Right cardiac atrium (tissue), 5 donors: ENCODE measurements at places on chromosomes 2 and 18. TPM values are rescaled to one million over a fixed set of nuclear protein-coding genes. Genes with fewer than 3 reads are reported as not detected.

The TCF23 gene
- polyA plus RNA-seq = 0.05 TPM

The GTF2A1L gene
- polyA plus RNA-seq = not detected

The AQP12A gene
- polyA plus RNA-seq = not detected

The SLC9A4 gene
- polyA plus RNA-seq = not detected

The C2orf72 gene
- polyA plus RNA-seq = 0.27 TPM

The ARHGEF33 gene
- 0.29 TPM for polyA plus RNA-seq

The LONRF2 gene
- polyA plus RNA-seq = 5.0 TPM

The PROC gene
- polyA plus RNA-seq = 0.18 TPM

The CNTNAP5 gene
- not detected for polyA plus RNA-seq

The DSG4 gene
- polyA plus RNA-seq = not detected

The SPRED2 gene
- polyA plus RNA-seq = 9.2 TPM

The PRSS56 gene
- 0.05 TPM for polyA plus RNA-seq

The TWSG1 gene
- polyA plus RNA-seq = 9.9 TPM

The DES gene
- 9,146 TPM for polyA plus RNA-seq

The LYPD6B gene
- not detected for polyA plus RNA-seq

The PCARE gene
- polyA plus RNA-seq = 1.1 TPM

The CRYBA2 gene
- not detected for polyA plus RNA-seq

The DSG3 gene
- not detected for polyA plus RNA-seq

The SFXN5 gene
- 7.6 TPM for polyA plus RNA-seq

The CEBPZ gene
- 34.9 TPM for polyA plus RNA-seq

The PASK gene
- 1.1 TPM for polyA plus RNA-seq

The SERPINB12 gene
- not detected for polyA plus RNA-seq

The SCN2A gene
- 0.02 TPM for polyA plus RNA-seq

The TUBA3E gene
- polyA plus RNA-seq = 28.8 TPM

The ST8SIA5 gene
- polyA plus RNA-seq = 8.4 TPM

The REG1A gene
- polyA plus RNA-seq = 1.7 TPM

The FNDC4 gene
- 10.7 TPM for polyA plus RNA-seq

The IL36RN gene
- polyA plus RNA-seq = not detected

The AGXT gene
- polyA plus RNA-seq = 0.14 TPM

The CAPN14 gene
- 0.07 TPM for polyA plus RNA-seq

The EDAR gene
- polyA plus RNA-seq = not detected

The PROM2 gene
- polyA plus RNA-seq = 0.79 TPM

The MYO1B gene
- 6.0 TPM for polyA plus RNA-seq

The OSR1 gene
- 9.6 TPM for polyA plus RNA-seq

The OTOS gene
- not detected for polyA plus RNA-seq

The MLPH gene
- polyA plus RNA-seq = 138 TPM

The NR4A2 gene
- polyA plus RNA-seq = 22.7 TPM

The TYW5 gene
- polyA plus RNA-seq = 1.7 TPM

The TMEM200C gene
- 1.1 TPM for polyA plus RNA-seq

The NOL4 gene
- 0.05 TPM for polyA plus RNA-seq
